Activated T-cell treated with anti-CD3 and anti-CD28 coated beads, Interleukin-2, amount 50 U/mL, for 1 hour (primary cell): ENCODE measurements at places on chromosomes 6 and 20.

DNA sequence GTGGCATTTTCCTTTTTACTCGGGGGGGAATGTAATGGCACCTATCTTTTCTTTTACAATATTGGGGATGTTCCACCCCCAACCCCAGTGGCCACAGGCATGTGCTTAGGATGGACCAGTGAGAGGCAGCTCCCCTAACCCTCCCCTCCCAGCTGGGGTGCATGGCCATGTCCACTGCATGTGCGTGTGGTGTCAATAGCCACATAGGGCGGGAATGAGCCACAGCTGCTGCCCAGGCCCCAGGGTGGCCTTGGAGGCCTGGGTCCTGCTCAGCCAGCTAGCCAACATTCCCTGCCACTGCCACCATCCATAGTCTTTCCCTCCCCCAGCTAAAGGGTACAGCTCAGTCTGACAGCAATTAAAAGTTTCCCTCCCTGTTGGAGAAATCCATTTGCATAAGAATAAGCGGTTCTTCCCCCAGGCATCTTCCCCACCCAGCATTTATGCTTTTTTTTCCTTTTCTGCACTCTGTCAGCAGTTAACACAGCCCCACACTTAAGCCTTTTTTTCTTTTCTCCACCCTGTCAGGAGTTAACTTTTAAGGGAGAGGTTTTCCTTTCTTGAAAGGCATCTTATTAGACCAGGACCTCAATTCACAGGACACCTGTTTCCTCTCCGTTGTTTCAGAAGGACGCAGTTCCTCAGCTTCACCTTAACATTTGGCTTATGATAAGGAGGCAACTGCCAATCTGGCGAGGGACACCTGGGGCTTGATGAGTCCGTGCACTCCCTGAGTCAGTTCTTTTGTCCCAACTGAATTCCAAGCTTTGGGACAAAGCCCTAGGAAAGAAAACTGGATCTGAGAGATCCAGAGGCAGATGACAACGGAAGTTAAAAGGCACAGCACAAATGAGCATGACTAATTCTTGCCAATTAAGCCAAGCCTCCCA, 121.4 kb downstream of the TPBG start:
- DNase-seq = no peak

DNA sequence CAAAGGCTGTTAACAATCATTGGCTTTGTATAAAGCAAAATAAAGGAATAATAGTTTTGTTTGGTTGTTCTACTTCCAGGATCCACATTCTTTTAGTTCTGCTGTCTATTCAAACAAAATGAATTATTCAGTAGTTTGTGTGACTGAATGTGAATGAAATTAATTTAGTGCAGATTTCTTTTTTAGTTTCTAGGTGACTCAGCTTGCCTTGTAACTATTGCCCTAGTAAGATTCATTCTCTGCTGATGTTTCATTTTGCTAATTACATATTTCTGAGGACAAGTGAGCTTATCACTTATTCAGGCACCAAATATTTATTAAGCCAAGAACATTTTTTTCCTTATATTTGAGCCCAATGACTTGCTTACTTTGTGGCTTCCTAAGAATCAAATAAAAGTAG, 46.5 kb upstream of the RIPOR2 start:
- DNase-seq = no peak

DNA sequence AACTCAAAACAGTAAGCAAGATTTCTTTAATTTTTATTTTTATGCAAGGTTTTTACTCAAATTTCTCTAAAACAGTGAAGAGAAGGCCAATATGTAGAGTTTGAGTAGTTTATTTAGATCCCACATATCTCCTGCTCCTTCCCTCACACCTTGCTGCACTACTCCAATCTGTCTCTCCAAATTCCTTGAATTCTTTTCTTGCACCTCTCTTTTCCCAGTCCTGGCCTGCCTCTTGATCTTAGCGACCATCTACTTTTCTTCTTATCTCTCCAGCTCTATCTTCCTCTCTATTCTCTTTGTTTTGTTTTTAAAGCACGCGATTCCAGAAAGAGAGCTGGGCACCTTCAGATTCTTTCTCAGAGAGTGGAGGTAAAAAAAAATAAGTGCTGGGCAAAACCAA, 86.7 kb upstream of the KCNQ5 start:
- DNase-seq = no peak

- no peak for DNase-seq
Measured at GRCh38 chr6:66396549-66396948, 689.5 kb upstream of the EYS start.

DNA sequence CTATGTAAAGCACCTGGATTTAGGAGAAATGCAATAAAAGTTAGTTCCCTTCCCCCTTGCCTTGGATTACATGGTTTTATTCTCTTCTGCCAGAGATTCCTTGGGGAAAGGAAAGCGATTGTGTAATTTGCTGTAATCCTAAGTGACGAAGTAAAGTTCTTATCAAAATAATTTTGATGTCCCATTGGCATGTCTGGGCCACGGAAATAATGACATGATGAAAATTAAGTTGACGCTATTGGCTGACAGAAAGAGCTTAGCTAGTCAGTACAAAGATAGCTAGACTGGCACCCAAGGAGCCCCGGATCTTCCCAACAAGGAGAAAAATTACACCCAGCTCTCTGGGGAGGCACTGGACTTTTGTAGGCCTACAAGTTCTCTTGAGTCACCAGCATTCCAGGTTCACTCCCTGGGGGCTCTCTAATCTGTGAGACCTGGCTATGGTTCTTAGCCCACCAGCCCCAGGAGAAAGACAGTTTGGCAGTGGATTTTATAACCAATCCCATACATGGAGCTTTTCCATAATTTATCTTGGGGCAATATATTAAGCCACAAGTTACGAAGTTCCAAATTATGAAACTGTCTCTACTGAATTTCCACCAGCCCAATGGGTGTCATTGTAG, 59.9 kb downstream of the FOXA2 start:
- DNase-seq = no peak
